Upper lobe of right lung (tissue), 1 donor: ENCODE measurements at places on chromosomes 4 and X. TPM values are rescaled to one million over a fixed set of nuclear protein-coding genes. Genes with fewer than 3 reads are reported as not detected.

UCP1 gene
- total RNA-seq, result not detected

DNA sequence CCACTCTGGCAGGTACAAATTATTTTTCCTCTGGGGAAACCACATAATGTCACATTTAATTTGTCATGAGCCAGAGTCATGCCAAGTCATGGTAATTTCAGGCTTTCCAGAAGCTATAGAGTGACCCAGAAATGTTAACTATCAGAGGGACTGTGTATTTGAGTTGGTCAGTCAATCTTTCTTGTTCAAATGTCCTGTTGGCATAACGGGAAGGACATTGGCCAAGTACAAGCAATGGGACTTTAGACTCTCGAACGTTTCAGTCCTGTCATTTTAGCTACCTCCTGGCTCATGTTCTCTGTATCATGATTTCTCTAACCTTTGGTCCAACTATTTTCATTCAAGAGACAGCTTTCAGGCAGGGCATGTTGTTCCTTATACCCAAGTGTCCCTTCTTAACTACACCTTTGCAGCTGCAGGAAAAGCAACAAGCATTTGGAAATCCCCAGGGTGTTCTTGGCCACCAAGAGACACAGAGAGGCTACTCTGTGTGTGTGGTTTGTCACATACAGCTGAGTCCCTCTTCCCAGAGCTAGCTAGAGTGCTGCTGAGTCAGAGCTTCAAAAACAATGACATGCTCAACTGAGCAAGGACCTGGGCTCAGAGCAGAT is 142.6 kb downstream of the EGF start:
- no peak for DNase-seq

CT45A10 gene
- total RNA-seq, result not detected

GRCh38 chr4:7392438-7393421 is 42.0 kb downstream of the PSAPL1 start:
- no peak for DNase-seq

- DNase-seq, result no peak
These were observed 663 bp upstream of the USP53 start for GRCh38 chr4:119211867-119212233.

SULT1E1 gene
- total RNA-seq, result 1.4 TPM

GRCh38 chrX:72046447-72046846 is 85.3 kb downstream of the RTL5 start:
- DNase-seq, result no peak

DNA sequence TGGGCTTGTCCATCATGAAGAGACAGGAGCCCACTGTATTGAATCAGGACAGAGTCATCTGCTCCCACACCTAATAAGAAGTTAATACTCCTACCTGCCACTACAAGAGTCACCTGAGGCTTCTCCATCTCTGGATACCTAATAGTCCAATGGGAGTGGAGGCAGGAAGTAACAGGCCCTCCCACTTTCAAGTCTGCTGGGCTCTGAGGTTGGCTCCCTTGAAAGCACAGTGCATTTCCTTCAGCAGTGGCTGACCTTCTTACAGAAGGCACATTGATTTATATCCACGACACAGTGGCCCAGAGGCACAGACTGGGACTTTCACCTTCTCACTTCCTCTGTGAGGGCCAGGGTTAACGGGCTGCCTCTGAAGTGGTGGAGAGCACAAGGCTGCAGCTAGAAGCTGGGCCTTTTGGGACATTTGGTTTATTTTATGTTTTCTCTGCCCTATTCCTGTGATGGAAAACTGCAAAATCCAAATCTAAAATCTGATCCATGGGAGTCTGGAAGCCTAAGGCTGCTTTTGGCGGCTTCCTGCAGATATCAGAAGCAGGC is 38.1 kb downstream of the FRG2 start:
- no peak for DNase-seq

DNA sequence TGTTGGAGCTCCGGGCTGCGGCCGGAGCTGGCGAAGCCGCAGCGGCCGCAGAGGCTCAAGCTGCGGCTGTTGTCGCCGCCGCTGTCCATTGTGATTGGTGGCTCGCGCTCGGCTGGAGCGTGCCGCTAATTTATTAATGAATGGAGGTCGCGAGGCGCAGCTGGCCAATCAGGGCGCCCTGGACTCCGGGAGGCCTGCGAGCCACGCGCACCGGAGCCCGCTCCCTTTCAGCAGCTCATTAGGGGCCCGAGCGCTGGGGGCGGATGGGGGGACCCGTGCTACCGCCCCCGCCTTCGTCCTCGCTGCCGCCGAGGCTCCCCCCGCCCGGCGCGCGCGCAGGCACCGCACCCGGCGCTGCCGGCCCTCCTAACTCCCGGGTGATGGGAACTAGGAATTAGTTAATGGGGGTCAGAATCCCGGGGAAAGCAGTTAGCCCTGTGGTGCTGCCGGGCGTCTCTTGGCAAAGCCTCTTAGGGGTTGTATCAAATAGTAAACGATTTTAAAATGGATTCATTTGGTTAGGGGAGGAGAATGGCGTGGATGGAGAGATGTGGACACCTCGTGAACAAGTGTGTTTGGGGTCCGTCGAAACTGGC is 589 bp upstream of the NEUROG2 start:
- DNase-seq, result no peak

DNA sequence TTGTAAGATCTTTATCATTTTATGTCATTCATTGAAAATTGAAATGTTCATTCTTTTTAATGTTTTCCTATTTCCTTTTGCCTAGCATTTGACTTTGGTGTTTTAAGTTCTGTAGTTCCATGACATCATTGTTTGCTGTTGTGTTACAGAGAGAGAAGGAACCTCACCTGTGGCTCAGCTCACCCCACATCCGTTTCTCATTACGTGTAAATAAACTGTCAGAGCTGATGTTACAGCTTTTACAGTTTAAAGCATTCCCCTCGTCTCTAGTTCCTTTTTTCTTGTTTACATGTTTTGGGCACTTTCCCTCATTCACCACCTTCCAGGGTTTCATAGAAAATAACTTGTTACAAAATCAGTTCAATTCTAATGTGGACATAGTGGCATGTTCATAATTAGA is 137.2 kb downstream of the FNIP2 start:
- no peak for DNase-seq

DNA sequence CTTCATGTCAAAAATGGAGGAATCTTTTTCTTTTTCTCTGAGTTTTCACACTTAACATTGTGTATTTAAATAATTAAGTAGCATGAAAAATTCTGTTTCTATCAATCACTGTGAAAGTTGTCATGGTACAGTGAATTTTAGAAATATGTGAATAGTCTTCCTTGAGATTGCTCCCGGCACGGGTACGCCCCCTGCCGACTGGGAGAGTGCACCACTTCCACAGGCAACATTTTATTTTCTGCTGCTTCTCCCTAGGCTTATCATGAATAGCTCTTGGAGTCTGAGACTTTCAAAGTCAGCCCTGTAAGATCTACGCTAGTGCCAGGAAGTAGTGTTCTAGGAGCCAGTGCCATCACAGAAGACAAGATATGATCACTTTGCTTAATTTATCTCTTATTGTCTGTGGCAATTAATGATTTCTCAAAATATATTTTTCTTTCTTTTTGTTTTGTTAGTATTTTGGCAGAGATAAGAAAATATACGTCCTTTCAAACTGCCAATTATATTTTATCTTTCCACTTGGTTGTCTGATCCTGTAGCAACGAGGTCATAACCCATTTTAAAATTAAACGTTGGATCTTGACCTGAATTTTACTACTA is 763.8 kb upstream of the AADAT start:
- peak; percentile 76 for DNase-seq

MBNL3 gene
- 22.9 TPM for total RNA-seq

SERPINA7 gene
- not detected for total RNA-seq

GRCh38 chr4:3481113-3481531 is 18.0 kb downstream of the DOK7 start:
- no peak for DNase-seq

DNA sequence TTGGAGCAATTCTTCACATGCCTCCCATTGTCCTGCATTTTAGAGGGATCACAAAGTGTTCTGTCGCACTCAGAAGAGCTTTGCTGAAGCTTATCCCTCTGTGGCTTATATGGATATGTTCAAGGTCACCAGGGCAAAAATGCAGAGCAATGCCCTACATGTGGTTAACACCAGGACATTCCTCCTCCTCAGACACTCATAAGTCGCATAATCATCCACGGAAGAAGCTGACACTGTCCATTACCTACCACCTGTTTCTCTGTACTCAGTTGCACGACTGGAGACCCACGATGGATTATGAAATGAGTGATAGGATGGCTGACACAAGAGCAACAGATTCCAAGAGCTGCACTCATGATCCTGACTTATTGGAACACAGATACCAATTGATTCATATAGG is 68.7 kb upstream of the PRDX4 start:
- DNase-seq, result no peak

DNA sequence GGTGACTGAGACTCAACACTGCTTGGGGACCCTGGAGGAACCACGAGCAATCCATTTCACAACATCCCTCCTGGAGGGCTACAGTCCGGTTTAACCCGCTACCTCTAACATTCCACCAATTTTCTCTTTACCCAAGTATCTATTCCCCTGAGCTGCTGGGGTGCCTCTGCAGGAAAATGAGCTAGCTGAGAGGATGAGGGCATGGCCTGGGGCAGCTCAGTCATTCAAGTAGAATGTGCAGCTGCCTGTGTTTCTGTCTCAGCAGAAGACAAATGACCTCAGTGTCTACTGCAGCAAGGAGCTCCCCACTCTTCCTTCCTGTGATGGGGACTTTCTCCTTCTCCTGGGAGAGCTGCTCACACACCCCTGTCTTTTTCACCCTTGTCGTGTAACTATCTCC is 120.8 kb downstream of the ZNF518B start:
- no peak for DNase-seq

HTR2C gene
- total RNA-seq, result not detected

KCNE5 gene
- total RNA-seq, result not detected

EDNRA gene
- 28.3 TPM for total RNA-seq

IQCM gene
- not detected for total RNA-seq

PABPC1L2A gene
- total RNA-seq, result not detected

- DNase-seq, result no peak
These were observed 10.0 kb upstream of the PPA2 start for GRCh38 chr4:105483840-105484239.

PITX2 gene
- not detected for total RNA-seq

DNA sequence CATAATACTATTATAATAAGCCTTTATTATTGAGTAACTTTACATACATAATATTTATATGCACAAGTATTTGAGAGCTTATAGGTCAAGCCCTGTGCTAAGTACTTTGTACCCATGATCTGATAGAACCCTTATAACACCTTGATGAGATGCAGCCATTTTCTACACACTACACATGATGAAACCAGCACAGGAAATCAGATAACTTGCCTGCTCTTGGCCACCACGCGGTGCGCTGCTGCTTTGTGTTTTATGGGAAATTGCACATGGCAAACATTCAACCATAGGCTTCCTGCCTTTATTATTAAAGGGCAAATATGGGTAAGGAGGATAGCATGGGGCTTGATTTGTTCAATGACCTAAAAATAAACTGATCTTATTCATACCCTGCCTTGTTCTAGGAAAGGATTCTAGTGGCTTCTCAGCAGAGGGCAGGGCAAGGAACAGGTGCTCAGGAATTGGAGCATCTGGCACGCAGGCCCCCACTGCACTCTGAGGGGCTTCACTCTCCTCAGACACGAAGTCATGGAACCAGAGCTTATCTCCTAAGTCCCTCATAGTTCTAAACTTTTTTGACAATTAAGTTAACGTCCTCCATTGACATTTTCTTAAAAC is 31.6 kb upstream of the NAP1L5 start:
- DNase-seq, result no peak

- DNase-seq, result no peak
These were observed 92.8 kb upstream of the CCDC160 start for GRCh38 chrX:134144231-134144630.

RPGR gene
- 18.0 TPM for total RNA-seq

CT45A3 gene
- 0.58 TPM for total RNA-seq
